ENCODE measurements at places on chromosomes 4 and X.

DNA sequence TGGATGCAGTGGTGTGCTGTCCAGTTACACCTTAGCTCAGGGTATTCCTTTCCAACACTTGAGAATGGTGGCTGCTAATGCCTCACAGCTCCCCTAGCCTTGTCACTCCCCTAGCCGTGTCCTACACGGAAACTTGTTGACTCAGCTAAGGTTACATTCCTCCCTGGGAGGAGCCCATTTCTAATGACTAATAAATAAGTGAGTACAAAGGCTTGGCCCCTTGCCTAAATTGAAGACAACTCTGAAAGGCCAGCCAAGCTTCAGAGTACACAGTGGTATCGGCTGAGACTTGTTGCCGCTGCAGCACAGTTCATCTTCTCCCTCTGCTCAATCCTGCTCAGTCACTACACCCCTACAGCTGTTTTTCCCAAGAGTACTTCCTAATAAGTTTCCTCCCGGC lies 21.2 kb upstream of the SLC25A31 start:
- DNase-seq, result no peak

DNA sequence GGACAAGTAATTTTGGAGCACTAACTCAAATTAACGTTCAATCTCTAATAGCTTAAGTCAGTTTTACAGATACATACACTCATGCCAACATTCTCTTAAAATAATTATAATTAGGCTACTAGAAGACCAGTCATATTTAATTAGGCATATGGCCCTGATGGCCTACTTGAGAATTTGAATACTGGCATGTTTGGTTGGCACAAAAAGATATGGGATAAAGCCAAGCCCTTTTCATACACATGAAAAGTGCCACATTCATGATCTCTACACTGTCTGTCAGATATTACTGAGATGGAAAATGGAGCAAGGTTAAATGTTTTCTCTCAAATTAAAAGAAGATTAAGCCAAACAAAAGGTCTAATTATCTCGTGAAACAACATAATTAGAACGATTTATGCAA lies 1091.0 kb downstream of the C4orf33 start:
- DNase-seq, result no peak

DNA sequence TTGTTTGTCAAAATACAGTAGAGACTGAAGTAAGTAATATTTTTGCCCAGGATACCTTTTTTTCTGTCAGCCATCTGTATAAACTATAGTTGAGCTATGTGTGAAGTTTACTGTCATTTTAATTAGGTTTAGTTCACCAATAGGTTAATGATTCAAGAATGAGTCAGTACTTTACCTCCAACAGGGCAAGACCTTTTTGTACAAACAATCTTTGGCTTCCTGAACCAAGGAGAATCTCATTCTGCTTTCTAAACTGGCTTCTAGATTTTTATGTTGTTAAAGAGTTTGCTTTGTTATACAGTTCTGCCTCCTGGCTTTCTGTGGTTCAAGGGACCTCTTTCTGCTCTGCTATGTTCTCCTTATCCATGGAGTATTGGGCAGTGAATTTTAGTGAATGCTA lies 412.0 kb upstream of the NR3C2 start:
- DNase-seq, result no peak

DNA sequence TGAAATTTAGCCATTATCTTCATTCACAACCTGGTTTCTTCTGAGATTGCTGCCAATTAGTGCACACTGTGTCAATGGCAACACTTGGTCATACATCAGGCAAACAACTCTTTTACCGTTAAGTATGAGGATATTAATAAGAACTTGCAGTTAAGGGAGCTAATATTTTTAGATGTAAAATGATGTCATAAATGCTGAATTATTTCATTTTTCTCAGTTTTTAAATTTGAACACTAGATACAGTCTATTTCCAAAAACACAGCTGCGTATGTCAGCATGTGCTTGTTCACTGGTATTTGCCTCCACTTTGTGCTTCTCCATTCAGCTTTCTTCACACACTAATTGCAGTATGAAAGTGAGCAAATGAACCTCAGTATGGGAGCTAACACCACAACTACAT lies 1.6 kb downstream of the KLHL13 start:
- DNase-seq, result no peak

DNA sequence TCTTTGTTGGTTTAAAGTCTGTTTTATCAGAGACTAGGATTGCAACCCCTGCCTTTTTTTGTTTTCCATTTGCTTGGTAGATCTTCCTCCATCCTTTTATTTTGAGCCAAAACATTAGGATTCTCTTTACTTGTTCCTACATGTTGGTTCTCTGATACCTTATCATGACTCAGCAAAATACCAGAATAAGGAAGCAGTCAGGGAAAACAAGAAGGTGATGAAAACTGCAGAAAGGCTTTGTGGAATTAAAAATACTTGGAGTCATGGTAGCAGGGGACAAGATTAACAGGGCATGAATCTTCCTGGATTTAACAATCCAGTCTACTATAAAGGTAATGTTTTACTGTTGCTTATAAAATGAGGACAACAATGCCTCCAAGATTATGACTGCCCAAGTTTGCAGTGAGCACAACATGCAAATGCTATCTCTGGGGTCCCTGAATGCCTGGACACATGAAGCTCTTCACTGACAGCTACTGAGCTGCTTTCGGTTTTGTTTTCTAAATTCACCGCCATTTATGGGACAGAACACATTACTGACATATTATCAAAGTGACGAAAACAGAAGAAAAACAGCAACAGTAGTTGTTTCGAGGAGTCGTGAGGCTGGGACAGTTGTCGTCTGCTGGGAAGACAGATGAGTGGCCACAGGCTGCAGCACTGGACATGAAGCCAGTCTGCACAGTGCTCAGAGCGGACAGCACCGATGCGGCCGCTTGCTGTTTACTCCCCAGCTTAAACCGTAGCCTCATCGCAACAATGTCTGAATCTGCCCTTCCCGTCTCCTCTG lies 174.5 kb upstream of the DKK2 start:
- DNase-seq, result no peak

All from left colon (tissue), 2 donors.